ENCODE measurements at places on chromosomes 5 and 9. TPM values are rescaled to one million over a fixed set of nuclear protein-coding genes. Genes with fewer than 3 reads are reported as not detected.

- DNase-seq, result no peak
These were observed 34.7 kb downstream of the LMNB1 start for GRCh38 chr5:126811515-126812198.

GRCh38 chr5:5752844-5753243, 330.4 kb downstream of the ICE1 start:
- DNase-seq, result no peak

DNA sequence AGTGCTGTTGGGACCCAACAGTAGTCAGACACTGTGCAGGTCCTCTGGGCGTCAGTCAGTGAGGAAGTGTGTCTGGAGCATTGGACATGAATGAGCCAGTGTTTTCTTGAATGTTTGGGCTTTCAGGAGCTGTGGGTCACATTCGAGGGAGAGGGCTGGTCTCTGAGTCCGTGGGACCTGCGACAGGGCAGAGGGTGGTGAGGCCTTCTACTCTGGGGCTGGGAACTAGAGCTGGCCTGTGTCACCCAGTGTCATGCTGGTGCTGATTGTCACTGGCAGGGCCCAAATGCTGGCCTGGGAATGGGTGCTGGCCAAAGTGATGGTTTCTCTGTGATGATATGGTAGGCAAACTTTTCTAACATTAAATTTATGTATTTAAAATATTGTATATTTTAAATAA, 10.3 kb downstream of the POLR1E start:
- DNase-seq, result no peak

GRCh38 chr5:174482607-174483024, 241.8 kb upstream of the MSX2 start:
- no peak for DNase-seq

- no peak for DNase-seq
These were observed 25.3 kb upstream of the ADAMTS2 start for GRCh38 chr5:179370490-179371120.

DNA sequence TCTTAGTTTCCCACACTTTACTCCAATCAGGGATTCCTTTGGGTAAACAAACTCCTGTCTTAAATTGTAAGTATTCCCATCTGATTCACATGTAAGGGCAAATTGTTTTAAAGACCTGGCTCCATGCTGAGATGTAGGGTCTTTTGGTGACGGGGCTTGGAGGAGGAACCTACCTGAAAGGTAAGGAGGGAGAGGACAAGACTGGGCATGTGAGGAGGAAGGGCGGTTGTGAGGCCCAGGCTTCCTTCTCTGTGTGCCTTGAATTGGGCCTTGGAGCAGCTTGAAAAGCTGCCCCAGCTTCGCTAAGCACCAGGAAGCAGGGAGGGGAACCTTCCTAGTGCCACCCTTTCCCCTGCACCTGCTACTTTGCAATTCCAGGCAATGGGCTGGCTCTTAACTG, 86.8 kb downstream of the C9orf152 start:
- DNase-seq, result no peak

- DNase-seq, result no peak
These were observed 181.6 kb downstream of the AP3B1 start for GRCh38 chr5:78112931-78113330.

- no peak for DNase-seq
These were observed 144.3 kb downstream of the CRB2 start for GRCh38 chr9:123500336-123500735.

Gene GCNT4
- 16.7 TPM for total RNA-seq

GRCh38 chr9:19787672-19788071, 1.2 kb downstream of the SLC24A2 start:
- DNase-seq, result no peak

GRCh38 chr9:129309906-129310305, 131.8 kb upstream of the IER5L start:
- DNase-seq, result no peak

- no peak for DNase-seq
These were observed 132.8 kb downstream of the CD180 start for GRCh38 chr5:67063791-67064190.

DNA sequence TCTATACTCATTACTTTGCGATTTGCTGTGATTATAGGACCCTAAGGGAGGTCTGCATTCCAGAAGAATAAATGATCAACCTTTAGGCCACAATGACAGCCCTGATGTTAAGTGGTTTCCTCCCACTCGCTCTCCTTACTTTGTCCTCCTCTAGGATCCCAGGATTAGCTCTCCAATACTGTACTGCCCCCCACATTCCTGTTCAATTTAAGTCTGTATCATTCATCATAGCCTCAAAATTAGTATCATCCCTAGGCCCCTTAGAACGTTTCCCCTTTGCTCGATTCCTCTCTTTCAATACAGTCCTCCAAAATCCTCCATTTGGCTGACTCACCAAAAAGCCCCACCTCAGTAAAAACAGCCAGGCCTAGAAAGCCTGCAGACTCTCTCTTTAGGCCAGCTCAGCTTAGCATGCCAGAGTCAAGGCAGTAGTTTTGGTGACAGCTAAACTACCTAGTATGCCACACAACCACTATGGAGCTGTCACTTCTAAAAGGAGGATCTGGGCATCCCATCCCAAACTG, 24.4 kb downstream of the RNF145 start:
- no peak for DNase-seq

- no peak for DNase-seq
These were observed 24.8 kb upstream of the ERAP2 start for GRCh38 chr5:96851312-96852062.

GRCh38 chr9:95831810-95832209, 43.7 kb upstream of the ERCC6L2 start:
- no peak for DNase-seq

GRCh38 chr9:20302197-20302596, 320.1 kb downstream of the MLLT3 start:
- DNase-seq, result no peak

DNA sequence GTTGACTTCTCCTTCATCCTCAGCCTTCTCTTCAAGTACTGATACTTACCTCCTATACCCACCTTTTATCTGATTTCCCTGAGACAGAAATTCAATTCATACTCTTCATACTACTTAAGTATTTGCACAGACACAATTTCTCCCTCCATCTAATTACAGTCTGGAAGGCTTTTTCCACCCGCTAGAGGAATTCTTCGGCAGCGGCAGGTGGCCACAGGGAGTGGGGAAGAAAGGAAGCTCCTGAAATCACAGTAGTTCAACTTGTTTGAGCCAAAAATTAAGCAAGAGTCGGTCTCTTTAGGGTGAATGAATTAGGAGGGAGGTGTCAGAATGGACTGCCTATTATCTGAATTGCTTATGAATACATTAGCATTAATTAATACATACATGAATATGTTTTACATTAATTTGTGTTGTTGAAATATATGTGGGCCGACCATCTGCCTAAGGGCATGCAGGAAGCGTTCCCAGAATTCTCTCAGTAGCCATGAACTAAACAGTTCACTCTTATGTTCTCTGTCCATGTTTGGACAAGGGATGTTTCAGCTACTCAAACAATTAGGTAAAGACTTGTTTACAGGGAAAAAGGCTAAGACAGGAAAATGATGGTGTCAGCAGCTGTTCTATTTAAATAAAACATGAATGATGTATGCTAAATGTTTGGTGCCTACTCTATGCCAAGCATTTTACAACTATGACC, 101.4 kb upstream of the SMARCA2 start:
- no peak for DNase-seq

DNA sequence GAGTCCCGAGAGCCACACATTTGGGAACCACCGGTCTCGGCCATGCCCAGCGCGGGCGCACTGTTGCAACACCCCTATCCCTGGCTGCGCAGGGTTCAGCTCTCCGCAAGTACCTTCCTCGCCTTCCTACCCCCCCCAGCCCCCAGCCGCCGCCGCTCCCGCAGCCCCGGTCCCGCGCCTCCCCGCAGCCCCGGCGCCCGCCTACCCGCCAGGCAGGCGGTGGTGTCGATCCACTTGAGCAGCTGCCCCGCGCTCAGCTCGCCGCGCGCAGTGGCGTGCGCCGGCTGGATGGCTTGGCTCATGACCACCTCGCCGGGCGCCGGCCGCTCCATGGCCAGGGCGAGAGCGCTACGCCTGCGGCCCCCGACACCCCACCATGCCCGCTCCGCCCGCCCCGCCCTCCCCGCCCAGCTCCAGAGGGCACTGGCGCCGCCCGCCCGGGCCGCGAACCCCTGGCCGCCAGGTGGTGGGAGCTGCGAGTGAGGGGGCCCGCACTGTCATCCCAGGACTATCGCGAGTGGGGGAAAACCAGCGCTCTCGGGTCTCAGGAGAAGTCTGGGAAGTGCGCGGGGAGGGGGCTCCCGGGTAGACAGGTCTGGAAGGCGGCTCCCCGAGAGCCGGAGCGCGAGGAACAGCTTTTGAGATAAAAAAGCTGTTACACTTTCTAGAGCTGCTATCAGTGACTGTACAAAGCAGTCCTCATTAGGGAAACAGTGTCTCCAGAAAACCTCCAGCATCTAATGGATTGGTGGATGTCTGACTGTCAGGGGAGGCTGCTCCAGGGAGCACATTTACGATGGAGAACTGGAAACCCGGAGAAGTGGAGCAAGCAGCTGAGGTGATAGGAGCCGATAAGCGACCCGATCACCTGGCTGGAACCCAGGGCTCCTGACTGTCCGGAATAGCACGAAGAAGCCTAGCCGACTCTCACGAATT, at the start of gene ACOT12:
ACOT12 (minus strand) TSS at position 352 of the 936 bp plus-strand sequence; CDS start at position 332, 20 bp downstream.
- DNase-seq, result no peak

DNA sequence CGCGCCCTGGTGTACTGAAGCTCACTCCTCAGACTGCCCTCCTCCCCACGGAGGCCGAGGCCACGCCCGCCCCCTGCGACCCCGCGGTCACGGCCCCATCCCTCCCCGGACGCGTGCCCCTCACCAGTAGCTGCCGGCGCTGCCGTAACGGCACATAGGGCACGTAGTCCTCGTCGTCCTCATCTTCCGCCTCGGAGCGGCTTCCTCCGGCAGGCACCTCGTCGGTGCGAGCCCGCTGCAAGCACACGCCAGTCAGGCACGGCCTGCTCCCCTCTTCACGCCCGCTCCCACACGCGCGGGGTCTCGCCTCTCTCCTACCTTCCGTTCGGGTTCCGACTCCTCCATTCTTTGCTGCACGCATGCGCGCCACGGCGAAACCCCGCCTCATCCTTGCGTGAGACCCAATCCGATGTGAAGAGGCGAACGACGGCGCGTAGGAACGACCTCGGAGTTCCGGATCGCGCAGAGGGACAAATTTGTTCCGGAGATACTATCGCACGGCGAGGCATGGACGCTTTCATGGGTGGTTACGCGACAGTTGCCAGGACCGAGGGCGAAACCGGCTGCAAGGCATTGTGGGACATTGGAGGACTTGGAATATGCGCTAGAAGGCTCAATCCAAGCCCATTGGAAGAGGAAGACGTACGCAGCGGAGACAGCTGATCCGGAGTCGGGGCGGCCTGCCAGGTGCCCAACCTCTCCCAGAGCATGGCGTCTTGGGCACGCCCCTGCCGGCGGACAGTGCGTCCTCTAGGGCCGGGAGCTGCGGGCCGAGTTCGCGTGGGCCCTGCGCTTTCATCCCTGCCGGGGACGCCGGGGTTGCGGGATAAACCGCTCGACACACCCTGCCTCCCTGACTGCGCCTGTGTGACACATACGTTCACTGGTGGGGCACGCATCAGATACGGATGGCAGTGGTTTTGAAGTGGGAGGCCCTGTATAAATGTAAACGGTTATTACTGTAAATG, at the start of gene DDX41:
DDX41 (minus strand) TSS at position 361 of the 968 bp plus-strand sequence; CDS start at position 345, 16 bp downstream.
- peak; percentile 97 for DNase-seq

Gene TRPM6
- total RNA-seq, result 0.63 TPM

DNA sequence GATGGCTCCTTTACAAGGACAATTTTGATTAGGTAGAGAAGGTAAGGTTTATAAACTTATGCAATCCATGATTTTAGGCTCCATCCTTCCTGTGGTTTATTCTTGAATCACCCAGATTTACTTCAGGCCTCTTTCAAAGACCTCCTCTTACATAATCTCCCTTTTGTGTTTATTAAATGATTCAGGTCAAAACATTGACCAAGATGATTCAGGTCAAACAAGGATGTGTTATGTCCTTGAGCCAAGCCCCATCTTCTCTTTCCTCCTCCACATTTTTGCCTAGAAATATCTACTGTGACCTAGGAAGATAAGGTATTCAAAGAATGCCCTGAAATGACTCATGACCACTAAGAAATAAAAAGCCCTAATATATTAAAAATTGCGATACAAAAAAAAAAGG, 31.8 kb upstream of the TLR4 start:
- no peak for DNase-seq

- DNase-seq, result no peak
These were observed 16.7 kb downstream of the ITGA1 start for GRCh38 chr5:52804387-52804791.

Gene CER1
- 0.74 TPM for total RNA-seq

Gene OR1Q1
- not detected for total RNA-seq

GRCh38 chr9:127187231-127187956, 65.0 kb upstream of the ANGPTL2 start:
- peak; percentile 60 for DNase-seq

GRCh38 chr5:34673463-34674125, 17.5 kb downstream of the RAI14 start:
- no peak for DNase-seq

Gene HMMR
- total RNA-seq, result 29.0 TPM

DNA sequence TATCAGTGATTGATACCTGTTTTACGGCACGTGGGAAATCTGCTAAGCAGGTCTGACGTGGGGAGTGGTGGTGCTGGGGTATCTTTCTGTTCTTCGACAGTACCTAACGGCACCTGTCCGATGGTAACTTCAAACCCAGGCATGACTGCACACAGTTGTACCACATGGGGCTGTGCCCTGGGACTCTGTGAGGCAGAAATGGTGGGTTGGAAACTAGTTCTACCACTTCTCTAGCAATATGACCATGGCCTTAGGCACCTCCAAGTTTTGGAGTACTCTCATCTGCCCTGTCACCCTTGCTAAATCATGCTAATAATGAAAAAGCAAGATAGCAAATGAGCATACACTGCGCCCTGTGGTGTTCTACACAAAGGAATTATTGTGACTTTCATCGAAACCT, 30.9 kb downstream of the EPB41L4B start:
- DNase-seq, result no peak

- DNase-seq, result no peak
These were observed 24.2 kb downstream of the HMCN2 start for GRCh38 chr9:130289711-130290241.

Gene CDH18
- 3.2 TPM for total RNA-seq

DNA sequence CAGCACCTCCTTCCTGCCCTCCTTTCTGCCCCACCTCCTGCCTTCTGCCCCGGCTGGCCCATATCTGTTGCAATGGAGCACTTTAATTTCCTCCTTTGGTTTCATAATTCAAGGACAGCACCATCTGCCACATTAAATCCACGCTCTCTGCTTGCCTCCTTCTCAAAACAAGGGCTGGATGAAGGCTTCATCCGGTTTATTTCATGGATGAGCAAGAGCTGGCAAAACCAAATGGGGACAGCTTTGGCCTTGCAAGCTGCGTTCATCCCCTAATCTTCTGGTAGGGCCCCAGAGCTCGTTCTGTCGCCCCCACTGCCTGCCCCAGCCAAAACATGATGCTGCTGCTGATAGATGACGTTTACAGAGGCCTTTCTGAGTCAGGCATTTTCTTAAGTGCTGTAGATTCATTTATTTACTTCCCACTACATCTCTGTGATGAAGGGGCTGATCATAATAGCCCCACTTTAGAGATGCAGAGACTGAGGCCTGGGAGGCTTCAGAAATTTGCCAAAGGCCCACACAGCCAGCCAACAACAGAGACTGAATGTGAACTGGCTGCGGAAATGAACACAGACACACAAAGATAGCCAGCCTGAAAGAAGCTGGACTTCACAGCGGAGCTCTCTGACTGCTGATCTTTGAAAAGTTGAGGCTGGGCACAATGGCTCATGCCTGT, 115.6 kb upstream of the CPEB4 start:
- DNase-seq, result no peak

- no peak for DNase-seq
These were observed 638.8 kb upstream of the WWC1 start for GRCh38 chr5:167652690-167653089.

Data from urinary bladder (tissue), 4 donors.